NCI-H2029 treated with DMSO at 0.1 percent for 48 hours (cell line): ENCODE measurements at places on chromosomes 7 and 10.

DNA sequence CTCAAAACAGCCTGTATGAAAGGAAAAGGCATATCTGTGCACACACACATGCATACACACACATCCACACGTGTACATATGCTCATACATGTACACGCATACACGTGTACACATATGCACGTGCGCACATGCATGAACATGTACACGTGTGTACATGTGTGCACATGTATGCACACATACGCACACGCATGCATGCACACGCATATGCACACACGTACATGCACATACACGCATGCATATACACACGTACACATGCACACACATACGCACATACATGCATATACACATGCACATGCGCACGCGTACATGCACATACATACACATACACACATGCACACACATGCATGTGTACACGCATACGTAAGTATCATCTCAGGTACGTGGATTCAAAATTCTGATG lies 19.4 kb downstream of the DIP2C start:
- no peak for DNase-seq

DNA sequence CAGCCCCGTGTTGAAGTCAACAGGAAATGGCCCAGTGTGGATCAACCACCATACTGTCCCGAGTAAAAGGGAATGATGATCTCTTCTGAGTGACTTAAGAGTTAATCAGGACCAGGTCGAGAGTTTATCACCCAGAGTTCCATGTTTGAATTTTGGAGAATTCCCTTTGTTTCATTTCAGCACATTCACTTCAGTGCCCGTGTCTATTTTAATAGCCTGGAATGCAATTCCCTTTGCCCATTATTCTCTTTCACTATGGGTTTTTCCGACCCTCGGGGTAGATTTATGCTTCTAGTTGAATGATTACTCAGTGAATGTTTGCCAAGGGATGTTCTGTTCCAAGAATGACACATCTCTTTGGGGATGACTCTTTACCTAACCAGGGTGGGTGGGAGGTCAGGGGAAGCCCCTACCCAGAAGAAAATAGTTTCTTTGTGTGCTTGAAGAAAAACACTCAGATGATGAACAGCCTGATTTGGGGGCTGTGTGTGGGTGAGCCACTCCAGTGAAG lies 594.9 kb downstream of the INHBA start:
- DNase-seq = no peak

- no peak for DNase-seq
Observed at GRCh38 chr10:80447436-80448190, 6.5 kb upstream of the TSPAN14 start.

- no peak for DNase-seq
Observed at GRCh38 chr7:19621740-19622139, 87.1 kb downstream of the POLR1F start.

- DNase-seq = no peak
Observed at GRCh38 chr7:64879086-64879730, 23.9 kb upstream of the ZNF273 start.

- DNase-seq = no peak
Observed at GRCh38 chr7:120462991-120463390, 190.0 kb downstream of the KCND2 start.

- DNase-seq = no peak
Observed at GRCh38 chr7:157807510-157807909, 470.7 kb downstream of the DNAJB6 start.

GRCh38 chr10:44008270-44008916 lies 359.7 kb upstream of the ZNF32 start:
- no peak for DNase-seq

- no peak for DNase-seq
Observed at GRCh38 chr10:51082857-51083256, 8.6 kb downstream of the PRKG1 start.

GRCh38 chr10:98910546-98910945 lies 325.1 kb downstream of the HPSE2 start:
- no peak for DNase-seq
